ENCODE measurements at places on chromosomes 2 and 18. TPM values are rescaled to one million over a fixed set of nuclear protein-coding genes. Genes with fewer than 3 reads are reported as not detected.

DNA sequence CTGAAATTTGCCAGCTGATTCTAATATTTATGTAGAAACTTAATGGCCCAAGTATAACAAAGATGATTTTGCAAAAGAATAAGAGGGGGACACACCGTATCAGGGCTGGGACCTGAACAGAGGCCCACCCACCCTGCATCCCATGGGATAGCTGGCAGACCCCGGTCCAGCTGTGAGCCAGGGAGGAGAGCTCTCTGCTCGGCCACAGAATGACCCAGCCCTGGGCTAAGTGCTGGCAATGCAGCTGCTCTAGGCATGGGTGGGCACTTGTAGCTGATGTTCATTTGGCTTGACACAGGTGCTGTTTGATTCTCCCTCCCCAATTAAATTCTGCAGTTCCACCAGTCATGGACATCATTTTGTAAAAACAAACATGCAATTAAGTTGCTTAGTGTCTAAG lies 522.8 kb upstream of the RAB6C start:
- H3K4me3 ChIP-seq = no peak overlapping the region
- no peaks in the 10 kb centered on the region for H3K4me1 ChIP-seq
- no peaks in the 10 kb centered on the region for H3K36me3 ChIP-seq
- no peak overlapping the region for H3K27ac ChIP-seq

GRCh38 chr2:30257266-30258214 lies 26.2 kb downstream of the LBH start:
- no peaks in the 10 kb centered on the region for H3K27me3 ChIP-seq
- H3K4me1 ChIP-seq = peaks cover 17% of the 10 kb centered on the region
- H3K27ac ChIP-seq = no peak overlapping the region
- DNase-seq = no peak

DNA sequence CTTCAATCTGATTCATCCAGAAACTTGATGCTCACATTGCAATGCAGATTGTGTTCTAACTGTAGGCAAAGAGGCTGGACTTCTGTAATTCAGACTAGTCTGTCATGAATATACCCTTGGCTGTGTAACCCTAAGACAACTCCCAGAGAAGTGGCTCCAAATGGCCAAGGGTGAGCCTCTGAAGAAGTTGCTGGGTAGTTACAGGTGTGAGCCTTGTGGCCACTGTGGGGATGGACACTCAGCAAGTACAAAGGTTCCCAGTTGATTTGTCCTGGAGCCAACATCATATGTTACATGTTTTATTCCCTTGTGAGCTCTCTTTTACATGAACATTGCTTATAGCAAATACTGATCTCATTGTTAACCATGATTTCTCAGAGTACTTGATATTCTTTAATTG lies 94.8 kb upstream of the KCNJ3 start:
- H3K27ac ChIP-seq = no peak overlapping the region
- no peaks in the 10 kb centered on the region for H3K27me3 ChIP-seq
- no peaks in the 10 kb centered on the region for H3K36me3 ChIP-seq
- H3K4me3 ChIP-seq = no peak overlapping the region
- no peaks in the 10 kb centered on the region for H3K4me1 ChIP-seq
- no peak for DNase-seq

Gene VIL1
- total RNA-seq = not detected

Gene ST6GAL2
- not detected for total RNA-seq

- peak overlapping the region; percentile 50 for H3K27ac ChIP-seq
- no peaks in the 10 kb centered on the region for H3K36me3 ChIP-seq
- H3K4me1 ChIP-seq = peaks cover 51% of the 10 kb centered on the region
- no peak overlapping the region for H3K4me3 ChIP-seq
Observed at GRCh38 chr2:134261398-134262131, 7.7 kb downstream of the MGAT5 start.

- H3K36me3 ChIP-seq = no peaks in the 10 kb centered on the region
- peak overlapping the region; percentile 4 for H3K27ac ChIP-seq
- H3K4me3 ChIP-seq = no peak overlapping the region
- no peak for DNase-seq
- H3K27me3 ChIP-seq = no peaks in the 10 kb centered on the region
- H3K4me1 ChIP-seq = no peaks in the 10 kb centered on the region
Observed at GRCh38 chr2:240799033-240799820, 20.8 kb downstream of the KIF1A start.

Measured in tibial nerve (tissue), 4 donors.